ENCODE measurements at places on chromosomes 7 and 10.

GRCh38 chr10:112835944-112836451 lies 114.0 kb upstream of the TCF7L2 start:
- no peak for DNase-seq

- no peak for DNase-seq
Observed at GRCh38 chr7:29764227-29764626, 42.1 kb upstream of the WIPF3 start.

DNA sequence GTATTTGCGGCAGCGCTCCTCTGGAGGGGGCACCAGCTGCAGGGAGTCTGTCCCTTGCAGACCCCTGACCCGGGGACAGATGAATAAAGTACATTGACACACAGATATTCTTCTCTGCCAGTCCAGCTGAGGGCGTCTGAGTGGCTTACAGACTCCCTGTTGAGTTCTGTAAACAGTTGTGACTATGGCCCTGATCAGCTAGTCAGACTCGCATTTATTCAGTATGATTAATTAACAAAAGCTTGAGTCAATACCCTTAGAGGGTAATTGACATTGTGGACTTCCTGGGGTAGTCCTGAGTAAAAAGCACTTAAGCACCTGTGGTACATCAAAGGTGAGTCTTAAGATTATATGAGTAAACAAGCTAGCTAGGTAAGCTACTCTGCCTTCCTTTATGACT lies 21.0 kb downstream of the ANKRD30A start:
- no peak for DNase-seq

- DNase-seq: no peak
Observed at GRCh38 chr10:95820363-95820762, 64.4 kb downstream of the ENTPD1 start.

DNA sequence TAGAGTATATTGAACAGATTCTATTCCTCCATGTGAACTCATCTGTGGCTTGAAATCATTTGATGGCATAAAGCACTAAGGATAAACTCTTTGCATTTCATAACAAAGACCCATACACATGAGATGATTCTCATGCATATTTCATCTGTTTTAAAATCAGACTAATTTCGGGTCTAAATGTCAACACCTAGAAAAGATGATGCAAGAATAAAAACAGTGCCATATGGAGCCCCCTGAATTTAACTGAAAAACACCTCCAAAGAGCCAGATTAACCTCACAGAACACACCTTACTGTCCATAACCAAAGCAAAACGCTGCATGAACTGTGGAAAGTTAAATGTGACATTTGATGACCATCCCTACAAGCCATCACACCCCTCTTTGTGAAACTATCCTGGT lies 59.7 kb downstream of the ELAPOR2 start:
- DNase-seq: no peak

DNA sequence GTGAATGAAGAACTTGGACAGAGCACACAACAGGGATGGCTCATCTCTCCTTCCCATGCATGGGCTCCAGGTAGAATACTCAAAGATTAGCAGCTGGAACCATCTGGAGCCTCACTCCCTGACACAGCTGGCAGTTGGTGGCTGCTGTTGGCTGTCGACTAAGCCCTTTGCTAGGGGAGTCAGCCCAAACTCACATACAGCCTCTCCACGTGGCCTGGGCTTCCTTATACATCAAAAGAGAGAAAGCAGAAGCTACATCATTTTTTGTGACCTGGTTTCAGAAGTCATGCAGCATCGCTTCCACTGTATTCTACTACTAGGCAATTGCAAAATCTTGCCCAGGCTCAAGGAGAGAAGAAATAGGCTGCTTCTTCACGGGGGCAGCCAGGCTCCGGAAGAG lies 24.4 kb downstream of the ASNS start:
- no peak for DNase-seq

DNA sequence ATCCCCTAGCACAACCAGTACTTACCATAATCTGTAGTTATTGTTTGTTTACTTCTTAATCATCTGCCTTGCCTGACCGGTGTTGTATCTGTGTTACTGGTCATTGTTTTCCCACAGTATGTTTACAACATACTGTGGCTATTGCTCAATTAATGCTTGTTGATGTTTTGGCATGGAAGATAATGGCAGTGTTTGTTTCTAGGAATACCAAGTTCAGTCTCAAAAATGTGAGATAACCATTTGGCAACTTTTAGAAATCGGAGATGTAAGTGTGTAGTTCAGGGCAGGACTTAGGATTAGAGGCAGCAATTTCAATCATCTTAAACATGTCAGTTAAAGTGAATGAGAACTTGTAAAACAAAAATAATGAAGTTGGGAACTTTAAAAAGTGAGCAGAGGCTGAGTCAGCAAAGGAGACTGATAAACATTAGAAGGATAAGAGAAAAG lies 8.2 kb downstream of the MINDY3 start:
- no peak for DNase-seq

- no peak for DNase-seq
Observed at GRCh38 chr10:34737772-34738169, 77.3 kb downstream of the PARD3 start.

GRCh38 chr7:36802459-36803135 lies 78.3 kb upstream of the AOAH start:
- no peak for DNase-seq

DNA sequence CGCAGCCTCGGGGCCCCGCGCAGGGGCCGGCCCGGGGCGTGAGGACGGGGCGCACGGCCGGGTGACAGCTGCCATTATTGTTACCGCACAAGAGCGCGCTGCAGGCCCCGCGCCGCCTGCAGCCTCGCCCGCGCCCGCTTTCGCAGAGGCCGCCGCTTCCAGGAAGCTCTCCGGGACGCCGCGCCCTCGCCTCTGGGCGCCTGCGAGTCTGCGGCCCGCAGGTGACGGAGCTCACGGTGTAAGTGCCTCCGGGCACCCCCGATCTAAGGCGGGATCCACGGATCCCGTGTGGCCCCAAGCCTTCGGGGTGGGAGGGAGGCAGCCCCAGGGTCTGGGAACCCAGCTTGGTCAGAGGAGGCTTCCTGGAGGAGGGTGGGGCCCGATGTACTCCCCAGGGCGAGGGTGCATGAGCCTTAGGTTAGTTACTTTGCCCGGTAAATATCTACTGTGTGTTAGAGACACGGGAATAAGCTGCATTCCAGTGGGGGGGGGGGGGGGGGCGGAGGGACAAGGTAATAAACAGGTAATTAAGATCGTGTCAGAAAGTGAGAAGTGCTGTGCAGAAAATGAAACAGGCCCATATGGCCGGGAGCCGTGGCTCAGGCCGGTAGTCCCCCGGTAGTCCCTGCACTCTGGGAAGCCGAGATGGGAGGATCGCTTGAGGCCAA lies 638 bp downstream of the IQCE start:
- DNase-seq: no peak

DNA sequence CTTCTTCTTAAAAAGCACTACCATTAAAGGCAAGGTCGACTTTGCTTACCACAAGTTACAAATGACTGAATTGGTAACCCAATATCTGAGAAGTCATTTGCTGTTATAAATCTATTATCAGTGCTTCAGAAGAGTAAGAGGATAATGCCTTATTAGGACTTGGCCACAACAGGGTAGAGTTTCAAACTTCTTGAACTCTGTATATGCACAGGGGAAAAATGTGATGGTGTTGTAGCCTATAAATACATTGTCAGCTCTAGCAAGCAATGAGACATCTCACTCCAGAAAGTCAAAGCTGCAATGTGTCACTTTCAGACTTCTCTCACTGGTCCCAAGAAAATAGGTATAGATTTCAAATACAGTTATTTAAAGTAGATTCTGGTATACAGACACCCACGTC lies 9.3 kb downstream of the TFEC start:
- no peak for DNase-seq

- DNase-seq: no peak
Observed at GRCh38 chr10:77832238-77832637, 94.3 kb downstream of the DLG5 start.

GRCh38 chr10:124955243-124955642 lies 13.3 kb downstream of the ZRANB1 start:
- no peak for DNase-seq

DNA sequence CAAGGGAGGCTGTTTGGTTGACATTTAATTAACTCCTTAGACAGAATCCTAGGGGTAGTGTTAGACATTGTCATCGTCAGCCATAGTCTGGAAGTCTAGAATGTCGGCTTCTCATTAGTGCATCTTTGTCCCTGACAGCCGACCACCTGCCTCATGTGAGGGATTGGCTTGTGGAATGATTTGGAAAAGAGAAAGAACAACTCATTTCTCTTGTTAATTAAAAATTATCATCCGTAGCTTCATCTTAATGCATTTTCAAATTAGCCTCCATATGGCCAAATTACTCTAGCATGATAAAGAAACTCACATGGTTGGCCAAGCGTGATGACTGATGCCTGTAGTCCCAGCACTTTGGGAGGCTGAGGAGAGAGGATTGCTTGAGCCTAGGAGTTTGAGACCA lies 97.7 kb upstream of the PARD3 start:
- no peak for DNase-seq

- peak; percentile 30 for DNase-seq
Observed at GRCh38 chr10:112446055-112446854, 459 bp downstream of the ZDHHC6 start.

- DNase-seq: peak; percentile 73
Observed at GRCh38 chr7:75993689-75994387, 557 bp downstream of the TMEM120A start.

GRCh38 chr10:28676326-28676967 lies 874 bp upstream of the BAMBI start:
- DNase-seq: peak; percentile 23

GRCh38 chr10:97651773-97652172 lies 11.3 kb downstream of the PI4K2A start:
- no peak for DNase-seq

DNA sequence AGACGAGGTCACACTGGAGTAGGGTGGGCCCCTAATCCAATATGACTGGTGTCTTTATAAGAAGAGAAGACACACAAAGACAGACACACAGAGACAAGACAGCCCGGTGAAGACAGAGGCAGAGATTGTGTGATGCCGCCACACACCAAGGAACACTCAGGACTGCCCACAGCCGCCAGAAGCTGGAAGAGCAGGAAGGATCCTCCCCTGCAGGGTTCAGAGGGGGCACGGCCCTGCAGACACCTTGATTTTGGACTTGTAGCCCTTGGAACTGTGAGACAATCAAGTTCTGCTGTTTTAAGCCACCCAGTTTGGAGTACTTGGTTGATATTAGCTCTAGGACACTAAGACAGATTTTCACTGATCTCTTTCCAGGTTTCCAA lies 72.1 kb upstream of the NANOS1 start:
- no peak for DNase-seq

DNA sequence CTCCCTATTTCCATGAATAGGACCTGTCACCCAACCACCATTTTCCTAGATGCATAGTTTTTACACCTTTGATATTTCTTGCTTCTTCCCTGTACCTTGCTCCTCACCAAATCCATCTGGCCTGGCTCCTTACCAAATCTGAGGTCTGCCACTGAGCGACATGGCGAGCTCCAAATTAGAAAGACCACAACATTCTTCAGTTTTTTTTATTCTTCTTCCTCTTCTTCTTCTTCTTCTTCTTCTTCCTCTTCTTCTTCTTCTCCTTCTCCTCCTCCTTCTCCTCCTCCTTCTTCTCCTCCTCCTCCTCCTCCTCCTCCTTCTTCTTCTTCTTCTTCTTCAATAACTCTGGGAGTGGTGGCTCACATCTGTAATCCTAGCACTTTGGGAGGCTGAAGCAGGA lies 7.1 kb downstream of the CPED1 start:
- no peak for DNase-seq

- no peak for DNase-seq
Observed at GRCh38 chr7:118949031-118949430, 724.5 kb downstream of the ANKRD7 start.

GRCh38 chr10:106931159-106931852 lies 233.2 kb downstream of the SORCS1 start:
- no peak for DNase-seq

DNA sequence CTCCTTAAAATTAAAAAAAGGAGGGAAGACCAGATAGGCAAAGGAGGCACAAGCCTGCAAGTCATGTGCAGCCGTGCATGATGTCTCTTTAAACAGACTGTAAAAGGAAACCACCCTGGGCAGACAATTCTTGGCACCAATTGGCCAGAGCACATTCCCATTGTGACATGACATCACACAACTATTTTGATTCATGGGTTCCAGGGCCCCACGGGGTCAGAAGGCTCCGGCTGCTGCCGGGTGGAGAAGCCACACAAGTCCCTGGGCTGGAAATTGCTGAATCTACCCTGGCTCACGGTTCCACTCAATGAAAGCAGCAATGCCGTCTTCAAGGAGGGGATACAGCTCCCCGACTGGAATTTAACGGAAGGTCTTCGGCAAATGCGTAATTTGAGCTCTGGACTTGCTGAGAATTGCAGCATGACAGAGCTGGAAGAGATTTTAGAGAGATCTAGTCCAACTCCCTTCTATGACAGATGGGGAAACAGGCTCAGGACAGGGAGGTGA lies 140.5 kb downstream of the PRKAG2 start:
- DNase-seq: peak; percentile 97

DNA sequence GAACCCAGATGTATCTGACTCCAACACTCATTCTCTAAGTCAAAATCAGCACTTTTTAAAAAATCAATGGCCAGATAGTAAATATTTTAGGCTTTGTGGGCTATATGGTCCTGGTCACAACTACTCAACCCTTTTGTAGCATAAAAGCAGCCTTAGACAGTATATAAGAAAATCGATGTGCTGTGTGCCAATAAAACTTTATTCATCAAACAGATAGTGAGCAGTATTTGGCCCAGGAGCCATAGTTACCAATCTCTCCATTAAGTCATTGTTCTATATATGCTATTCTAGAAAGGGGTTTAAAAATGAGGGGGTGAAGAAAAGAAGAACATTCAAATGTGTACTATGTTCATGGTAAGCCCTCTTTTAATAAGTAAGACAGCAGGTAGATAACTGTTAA lies 18.5 kb upstream of the GPAM start:
- no peak for DNase-seq

GRCh38 chr10:77592946-77593636 lies 44.5 kb downstream of the KCNMA1 start:
- DNase-seq: peak; percentile 95

DNA sequence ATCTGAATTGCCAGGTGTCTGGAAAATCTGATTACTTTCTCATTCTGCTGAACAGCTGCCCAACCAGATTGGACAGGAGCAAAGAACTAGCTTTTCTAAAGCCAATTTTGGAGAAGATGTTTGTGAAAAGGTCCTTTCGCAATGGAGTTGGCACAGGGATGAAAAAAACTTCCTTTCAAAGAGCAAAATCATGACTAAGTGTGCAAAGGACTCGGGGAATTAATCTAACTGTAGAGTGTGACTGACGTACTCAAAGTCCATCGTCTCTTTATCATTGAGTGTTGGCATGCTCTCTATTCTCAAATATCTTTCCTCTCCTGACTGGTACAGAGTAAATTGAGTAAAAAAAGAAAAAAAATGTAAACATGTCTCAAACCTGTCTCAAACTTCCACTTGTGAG lies 3.3 kb downstream of the NPS start:
- no peak for DNase-seq

GRCh38 chr10:114576716-114577115 lies 81.4 kb downstream of the ABLIM1 start:
- no peak for DNase-seq

- DNase-seq: peak; percentile 94
Observed at GRCh38 chr10:6023661-6024333, 38.4 kb downstream of the IL2RA start.

- no peak for DNase-seq
Observed at GRCh38 chr7:119572132-119572531, 700.8 kb upstream of the KCND2 start.

Measured in EH (cell line).